ENCODE measurements at places on chromosomes 7 and 10.

- no peak for DNase-seq
Measured at GRCh38 chr10:22931948-22932347, 4.1 kb downstream of the ARMC3 start.

DNA sequence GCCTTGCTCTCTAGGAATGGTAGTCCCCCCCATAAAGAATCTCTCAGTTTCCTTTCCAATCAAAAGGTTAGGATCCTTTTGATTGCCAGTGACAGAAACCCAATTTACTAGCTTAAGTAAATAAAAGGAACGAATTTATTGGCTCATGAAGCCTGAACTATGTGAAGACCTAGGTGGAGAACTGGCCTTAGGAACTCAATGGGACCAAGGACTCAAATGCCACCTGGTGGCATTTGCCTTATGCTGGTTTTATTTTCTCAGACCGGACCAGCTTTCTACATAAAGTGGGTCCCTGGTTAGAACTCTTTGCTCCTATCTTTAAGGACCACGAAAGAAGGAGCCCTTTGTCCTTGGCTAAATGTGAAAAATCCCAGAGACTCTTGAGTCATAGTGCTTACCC is 25.4 kb downstream of the CFTR start:
- DNase-seq = no peak

GRCh38 chr10:46234431-46235060 is 52.3 kb upstream of the ANTXRL start:
- DNase-seq = no peak

DNA sequence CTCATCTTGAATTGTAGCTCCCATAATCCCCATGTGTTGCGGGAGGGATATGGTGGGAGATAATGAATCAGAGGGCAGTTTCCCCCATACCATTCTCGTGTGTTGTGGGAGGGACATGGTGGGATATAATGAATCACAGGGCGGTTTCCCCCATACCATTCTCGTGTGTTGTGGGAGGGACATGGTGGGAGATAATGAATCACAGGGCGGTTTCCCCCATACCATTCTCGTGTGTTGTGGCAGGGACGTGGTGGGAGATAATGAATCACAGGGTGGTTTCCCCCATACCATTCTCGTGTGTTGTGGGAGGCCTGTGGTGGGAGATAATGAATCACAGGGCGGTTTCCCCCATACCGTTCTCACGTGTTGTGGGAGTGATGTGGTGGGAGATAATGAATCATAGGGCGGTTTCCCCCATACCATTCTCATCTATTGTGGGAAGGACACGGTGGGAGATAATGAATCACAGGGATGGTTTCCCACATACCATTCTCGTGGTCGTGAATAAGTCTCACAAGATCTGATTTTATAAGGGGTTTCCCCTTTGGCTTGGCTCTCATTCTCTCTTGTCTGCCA is 271.0 kb downstream of the MAD1L1 start:
- DNase-seq = peak; percentile 41

- no peak for DNase-seq
Measured at GRCh38 chr10:130495891-130496636, 359.9 kb downstream of the GLRX3 start.

DNA sequence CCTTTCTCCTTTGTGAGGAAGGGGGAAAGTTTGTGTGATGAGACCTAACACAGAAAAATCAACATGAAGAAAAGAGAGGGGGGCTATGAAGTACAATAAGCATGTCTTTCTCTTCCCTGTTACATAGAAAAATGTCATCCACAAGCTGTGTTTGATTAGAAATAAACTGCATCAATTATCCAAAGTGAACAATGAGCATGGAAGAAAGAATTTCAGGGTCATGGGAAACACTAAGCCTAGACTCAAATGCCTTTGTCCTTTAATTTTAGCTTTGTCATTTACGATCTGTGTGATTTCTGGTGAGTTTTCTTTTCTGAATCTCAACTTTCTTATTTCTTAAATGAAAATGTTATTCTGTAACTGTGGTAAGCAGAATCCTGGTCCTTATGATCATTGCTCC is 121.0 kb downstream of the GNAI1 start:
- no peak for DNase-seq

DNA sequence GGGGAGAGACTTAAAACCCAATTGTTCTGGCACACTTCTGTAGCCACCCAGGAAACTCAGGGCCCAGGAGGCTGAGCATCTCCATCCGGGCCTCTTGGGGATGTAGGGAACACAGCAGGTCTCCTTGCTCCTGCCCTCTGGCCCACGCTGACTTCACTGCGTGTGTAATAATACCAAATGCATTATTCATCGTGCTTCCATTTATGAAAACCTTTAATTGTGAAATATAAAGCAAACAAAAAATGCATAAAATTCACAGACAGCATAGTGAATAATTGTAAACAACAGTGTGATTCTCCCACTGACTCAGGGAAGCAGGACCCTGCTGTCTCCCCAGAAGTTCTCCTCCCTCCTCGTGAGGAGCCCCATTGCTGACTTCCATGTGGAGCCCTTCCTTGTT is 70.3 kb upstream of the SHH start:
- no peak for DNase-seq

DNA sequence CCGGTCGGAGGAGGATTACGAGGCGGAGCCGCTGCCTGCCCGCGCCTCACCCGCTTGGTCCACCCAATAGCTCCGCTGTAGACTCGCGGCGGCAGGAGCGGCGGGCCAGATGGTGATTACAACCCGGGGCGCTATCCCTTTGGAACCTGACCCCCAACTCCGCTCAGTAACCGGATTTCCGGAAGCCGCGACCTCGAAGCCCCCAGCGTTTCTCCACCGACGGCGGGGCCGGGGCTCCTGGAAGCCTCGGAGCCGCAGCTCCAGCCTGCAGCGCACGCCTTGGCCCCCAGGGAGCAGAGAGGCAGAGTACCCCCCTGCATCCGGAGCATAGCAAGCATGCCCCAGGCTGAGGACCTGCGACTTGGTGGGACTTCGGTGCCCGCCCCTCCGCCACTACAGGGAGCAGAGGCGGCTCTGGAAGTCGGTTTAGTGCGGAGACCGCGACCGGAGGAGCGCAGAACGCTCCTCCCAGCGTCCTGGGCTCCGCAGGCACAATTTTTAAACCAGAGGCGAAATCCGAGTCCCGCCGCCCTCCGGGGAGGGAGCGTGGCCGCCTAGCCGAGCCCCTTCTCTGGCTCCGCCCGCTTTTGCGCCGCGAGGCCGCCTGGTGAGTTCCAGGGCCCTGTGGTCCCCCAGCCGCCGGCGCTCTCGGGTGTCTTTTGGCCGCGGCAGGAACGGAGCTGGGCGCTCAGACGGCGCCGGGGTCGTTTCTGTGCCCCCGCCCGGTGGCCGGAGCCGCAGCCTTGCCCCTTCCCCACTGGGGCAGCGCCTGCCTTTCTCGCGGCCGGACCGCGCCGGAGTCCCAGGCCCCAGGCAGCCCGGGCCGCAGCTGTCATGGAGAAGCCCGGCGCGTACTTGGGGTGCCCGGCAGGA is 28.2 kb upstream of the BMS1 start:
- peak; percentile 22 for DNase-seq

DNA sequence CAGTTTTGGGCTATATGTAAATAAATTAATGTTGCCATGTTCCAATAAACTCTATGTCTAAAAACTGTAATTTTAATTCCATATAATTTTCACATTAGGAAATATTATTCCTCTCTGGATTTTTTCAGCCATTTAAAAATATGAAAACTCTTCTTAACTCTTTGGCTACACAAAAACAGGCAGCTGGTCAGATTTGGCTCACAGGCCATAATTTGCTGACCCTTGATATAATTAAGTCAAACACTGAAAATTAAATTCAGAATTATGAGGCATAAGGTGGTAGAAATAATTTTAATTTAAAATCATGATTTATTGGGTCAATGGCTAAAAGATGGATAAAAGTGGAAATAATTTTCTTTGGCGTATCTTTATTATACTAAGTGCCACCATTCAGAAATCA is 167.0 kb upstream of the ETV1 start:
- DNase-seq = no peak

DNA sequence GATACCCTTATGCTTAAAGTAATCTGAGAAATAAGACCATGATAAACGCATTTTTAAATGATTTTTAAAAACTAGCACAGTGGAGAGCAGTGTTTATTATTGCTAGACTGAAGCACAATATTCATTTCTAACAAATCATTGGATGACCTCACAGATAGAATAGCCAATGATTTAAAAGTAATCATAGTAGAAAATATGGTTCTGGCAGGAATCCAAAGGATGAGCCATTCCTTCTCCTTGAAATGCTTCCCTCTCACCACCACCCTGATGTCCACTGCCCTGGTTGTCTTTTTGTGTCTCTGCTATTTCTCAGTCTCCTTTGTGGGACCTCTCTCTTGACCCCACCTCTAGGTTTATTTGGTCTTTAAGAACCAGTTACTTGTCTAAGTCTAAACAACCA is 64.9 kb downstream of the PRKG1 start:
- no peak for DNase-seq

GRCh38 chr10:71513936-71514335 is 117.2 kb downstream of the CDH23 start:
- DNase-seq = no peak

DNA sequence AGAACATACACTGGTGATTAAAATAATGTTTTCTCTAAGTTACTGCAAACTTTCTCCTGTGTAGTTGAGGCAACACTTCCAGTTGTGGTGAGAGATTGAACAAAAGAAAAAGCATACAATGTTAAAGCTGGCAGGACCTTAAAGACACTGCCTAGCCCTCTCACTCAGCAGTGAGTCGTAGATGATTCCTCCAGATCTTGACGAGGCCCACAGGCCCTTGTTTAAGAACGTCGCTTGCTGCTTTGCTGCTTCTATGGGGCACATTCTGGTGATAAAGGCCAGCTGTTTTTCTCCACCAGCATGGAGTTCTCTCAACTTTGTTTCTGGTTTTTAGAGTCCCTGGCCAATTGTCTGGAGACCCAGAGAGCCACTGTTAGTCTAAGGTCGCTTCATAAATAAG is 2.8 kb upstream of the DENND11 start:
- no peak for DNase-seq

DNA sequence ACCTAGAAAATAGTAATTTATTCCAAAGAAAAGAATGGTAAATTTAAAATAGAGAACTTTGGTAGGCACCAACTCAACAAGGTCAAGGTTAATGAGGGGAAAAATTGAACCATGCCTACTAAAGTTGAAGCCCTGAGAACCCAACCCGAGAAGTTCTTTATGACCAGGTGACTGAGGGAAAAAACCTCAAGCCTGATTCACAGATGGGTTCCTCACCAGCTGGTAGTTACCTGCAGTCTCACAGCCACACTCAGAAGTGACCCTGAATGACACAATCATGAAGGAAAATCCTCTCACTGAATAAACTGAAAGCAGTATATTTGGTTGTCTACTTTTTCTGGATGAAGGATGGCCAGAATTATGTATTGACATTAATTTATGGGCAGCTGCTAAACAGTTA is 7.0 kb downstream of the C10orf67 start:
- no peak for DNase-seq

GRCh38 chr7:2383543-2384274 is 19.7 kb upstream of the CHST12 start:
- DNase-seq = no peak

DNA sequence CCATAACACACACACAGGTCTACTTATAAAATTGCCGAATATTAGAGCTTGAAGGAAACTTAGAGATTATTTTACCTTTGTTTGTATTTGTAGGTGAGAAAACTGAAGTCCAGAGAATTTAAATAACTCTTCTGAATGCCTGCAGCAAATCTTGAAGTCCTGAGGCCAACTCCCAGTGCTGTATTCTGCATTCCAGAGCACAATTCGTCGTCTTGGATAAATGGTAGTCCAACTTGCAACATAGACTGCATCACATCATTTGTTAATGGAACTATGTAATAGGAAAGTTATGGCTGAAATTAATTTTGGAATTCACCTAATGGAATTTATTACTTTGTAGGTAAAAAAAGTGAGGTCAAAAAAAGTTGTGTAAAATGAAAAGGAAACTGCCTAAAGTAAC is 37.3 kb upstream of the SEMA3D start:
- DNase-seq = no peak

- no peak for DNase-seq
Measured at GRCh38 chr7:4713183-4713784, 31.2 kb downstream of the FOXK1 start.

- DNase-seq = no peak
Measured at GRCh38 chr10:30553626-30554439, 75.7 kb downstream of the LYZL2 start.

GRCh38 chr10:119634219-119634544 is 17.0 kb upstream of the BAG3 start:
- no peak for DNase-seq

- no peak for DNase-seq
Measured at GRCh38 chr7:22582863-22583622, 83.1 kb upstream of the STEAP1B start.

- no peak for DNase-seq
Measured at GRCh38 chr10:84269773-84270172, 24.9 kb downstream of the RGR start.

GRCh38 chr10:55870186-55870585 is 490.9 kb downstream of the ZWINT start:
- no peak for DNase-seq

GRCh38 chr7:94294471-94295131 is 100.1 kb upstream of the COL1A2 start:
- DNase-seq = no peak

DNA sequence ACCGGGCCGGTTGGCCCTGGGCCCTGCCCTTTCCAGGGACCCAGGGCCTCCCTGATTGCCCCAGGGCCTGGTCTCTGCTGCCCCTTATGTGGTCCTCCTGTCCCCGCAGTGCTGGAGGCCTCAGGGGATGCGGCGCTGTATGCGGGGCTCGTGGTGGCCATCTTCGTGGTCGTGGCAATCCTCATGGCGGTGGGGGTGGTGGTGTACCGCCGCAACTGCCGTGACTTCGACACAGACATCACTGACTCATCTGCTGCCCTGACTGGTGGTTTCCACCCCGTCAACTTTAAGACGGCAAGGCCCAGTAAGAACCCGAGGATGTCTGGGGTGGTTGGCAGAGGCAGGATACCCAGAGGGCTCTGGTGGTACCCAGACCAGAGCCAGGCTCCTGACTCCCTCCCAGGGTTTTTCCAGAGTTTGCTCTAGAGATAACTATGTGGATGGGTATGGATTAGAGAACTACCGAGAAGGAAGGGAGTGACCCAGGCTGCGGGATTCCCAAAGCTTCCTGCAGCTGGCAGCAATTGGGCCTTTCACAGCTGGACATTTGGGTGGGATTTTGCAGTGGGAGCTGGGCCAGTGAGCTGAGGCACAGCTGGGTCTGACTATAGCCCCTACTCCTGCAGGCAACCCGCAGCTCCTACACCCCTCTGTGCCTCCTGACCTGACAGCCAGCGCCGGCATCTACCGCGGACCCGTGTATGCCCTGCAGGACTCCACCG is 28.1 kb upstream of the SLC29A3 start:
- DNase-seq = no peak

- DNase-seq = peak; percentile 9
Measured at GRCh38 chr7:131302876-131303707, 24.6 kb upstream of the MKLN1 start.

Measured in CD4-positive, alpha-beta T cell treated with Interferon alpha-2 for 1 hour (primary cell).